Ecto neural progenitor cell (in vitro differentiated cells): ENCODE measurements at places on chromosomes 2 and 18.

GRCh38 chr2:222998459-222998858, 53.5 kb upstream of the KCNE4 start:
- DNase-seq, result no peak

DNA sequence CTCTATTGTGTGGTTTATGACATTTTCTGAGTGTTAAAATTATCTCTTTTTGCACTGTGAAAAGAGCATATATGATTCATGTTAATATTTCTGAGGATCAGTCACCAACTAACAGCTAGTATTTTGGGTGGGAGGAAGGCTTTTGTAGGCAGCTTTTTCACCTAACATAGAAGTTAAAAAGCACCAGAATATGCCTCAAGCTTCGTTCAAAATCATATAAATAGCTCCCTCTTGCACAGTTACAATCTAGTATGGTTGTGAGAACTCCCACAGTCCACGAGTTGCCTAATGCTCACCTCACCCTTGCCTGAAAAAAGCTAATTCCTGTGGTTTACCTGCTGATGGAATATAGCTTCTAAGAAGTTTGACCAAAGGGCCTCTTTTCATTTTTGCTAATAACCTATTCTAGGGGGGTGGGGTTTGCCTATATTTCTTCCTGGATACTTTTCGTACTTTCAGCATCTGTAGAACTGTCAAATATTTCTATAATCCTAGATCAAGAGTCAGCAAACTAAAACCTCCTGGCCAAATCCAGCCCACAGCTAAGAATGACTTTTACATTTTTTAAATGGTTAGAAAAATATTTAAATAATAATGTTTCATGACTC, 167.1 kb upstream of the FOSL2 start:
- DNase-seq, result no peak

DNA sequence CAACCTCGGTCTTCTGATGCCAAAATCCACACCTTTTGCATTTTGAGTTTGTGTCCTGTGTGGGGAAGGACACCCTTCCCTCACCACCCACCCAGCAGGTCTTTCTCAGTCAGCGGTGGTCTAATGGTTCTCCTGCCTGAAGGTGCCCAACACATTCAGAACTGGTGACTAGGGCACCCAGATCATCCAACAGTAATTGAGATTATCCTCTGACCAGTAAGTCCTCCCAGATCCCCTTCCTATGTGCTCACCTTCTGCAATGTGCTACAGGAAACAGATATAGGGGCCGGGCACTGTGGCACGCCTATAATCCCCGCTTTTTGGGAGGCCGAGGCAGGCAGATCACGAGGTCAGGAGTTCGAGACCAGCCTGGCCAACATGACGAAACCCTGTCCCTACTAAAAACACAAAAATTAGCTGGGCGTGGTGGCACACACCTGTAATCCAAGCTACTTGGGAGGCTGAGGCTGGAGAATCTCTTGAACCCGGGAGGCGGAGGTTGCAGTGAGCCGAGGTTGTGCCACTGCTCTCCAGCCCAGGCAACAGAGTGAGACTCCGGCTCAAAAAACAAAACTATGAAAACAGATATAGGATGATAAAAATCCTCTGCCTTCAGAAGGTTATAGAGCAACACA, 56.2 kb downstream of the REEP1 start:
- DNase-seq, result no peak

- DNase-seq, result peak; percentile 36
Measured at GRCh38 chr18:48375150-48375800, 33.9 kb downstream of the ZBTB7C start.

DNA sequence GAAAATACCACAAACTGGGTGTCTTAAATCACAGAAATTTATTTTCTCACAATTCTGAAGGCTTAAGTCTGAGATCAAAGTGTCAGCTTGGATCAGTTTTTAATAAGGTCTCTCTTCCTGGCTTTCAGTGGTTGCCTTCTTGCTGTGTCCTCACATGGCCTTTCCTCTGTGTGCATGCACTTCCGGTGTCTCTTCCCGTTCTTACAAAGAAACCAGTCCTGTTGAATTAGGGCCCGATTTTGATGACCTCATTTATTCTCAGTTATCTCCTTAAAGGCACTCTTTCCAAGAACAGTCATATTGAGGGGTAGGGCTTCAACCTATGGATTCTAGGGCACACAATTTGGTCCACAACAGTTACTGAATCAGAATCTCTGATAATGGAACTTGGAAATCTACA, 5.4 kb upstream of the XIRP2 start:
- DNase-seq, result no peak

GRCh38 chr18:68104036-68104435, 587.5 kb upstream of the DSEL start:
- no peak for DNase-seq
